ENCODE measurements at places on chromosomes 6 and 20.

DNA sequence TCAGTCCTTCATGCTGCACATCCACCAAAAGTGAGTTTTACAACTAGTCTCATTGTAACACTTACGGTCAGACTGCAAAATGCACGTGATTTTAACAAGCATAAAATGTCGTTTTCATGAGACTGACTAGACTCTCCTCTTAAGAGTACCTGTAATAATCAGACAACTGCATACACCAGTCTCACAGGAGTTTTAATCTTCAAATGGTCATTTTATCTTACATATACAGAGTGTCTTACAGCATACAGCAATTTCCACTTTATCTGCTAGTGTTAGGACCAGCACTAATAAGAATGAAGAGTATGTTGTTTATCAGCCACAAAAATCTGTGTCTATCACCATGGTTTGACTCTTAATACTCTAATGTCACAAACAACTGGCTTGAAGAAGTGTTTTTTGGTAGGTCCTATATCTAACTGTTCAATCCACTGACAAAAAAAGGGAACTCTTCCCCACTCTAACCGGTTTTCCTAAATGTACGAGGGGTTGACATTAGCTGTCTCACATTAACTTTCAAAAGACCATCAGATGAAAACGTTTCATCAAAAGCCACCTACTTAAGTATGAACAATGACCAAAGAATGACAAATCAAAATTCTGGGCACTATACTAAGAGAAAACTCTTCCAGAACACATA lies 1.5 kb upstream of the ASF1A start:
- no peak for DNase-seq

GRCh38 chr20:37407573-37408002 lies 61.6 kb downstream of the SRC start:
- DNase-seq: no peak

DNA sequence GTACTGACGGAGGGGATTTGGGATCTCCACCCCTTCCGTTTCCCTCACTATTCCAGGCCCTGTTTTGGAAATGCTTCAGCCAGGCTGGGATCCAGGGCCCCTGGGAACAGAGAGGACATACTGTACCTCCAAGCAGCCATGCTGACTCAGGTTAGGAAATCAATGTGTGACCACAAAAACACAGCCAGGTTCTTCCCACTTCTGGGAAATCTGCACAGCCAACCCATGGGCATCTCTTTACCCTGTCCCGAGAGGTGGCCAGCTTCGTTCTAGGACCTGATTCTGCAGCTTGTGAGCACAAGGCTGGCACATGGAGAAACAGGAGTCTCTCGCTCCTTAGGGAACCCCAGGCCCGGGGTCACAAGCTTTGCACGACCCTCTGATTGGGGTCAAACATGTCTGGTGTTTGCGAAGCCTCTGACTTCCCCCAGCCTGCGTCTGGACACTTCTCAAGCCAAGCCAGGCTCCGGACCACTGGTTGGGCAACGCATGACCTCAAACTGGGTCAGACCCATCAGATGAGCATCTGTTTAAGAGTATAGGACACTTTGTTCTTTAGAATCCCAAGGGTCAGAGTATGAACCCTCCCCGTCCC lies 8.3 kb upstream of the TTPAL start:
- no peak for DNase-seq

GRCh38 chr6:145631374-145631773 lies 103.9 kb downstream of the EPM2A start:
- DNase-seq: peak; percentile 50

- DNase-seq: no peak
These were observed 42.4 kb downstream of the TXLNB start for GRCh38 chr6:139249395-139249794.

Data from NCI-H2029 treated with DMSO at 0.1 percent for 48 hours (cell line).